ENCODE measurements at places on chromosomes 6 and 20.

- no peak for DNase-seq
Measured at GRCh38 chr6:156780962-156781853, 4.0 kb downstream of the ARID1B start.

- DNase-seq = no peak
Measured at GRCh38 chr6:163333038-163333437, 81.5 kb upstream of the QKI start.

DNA sequence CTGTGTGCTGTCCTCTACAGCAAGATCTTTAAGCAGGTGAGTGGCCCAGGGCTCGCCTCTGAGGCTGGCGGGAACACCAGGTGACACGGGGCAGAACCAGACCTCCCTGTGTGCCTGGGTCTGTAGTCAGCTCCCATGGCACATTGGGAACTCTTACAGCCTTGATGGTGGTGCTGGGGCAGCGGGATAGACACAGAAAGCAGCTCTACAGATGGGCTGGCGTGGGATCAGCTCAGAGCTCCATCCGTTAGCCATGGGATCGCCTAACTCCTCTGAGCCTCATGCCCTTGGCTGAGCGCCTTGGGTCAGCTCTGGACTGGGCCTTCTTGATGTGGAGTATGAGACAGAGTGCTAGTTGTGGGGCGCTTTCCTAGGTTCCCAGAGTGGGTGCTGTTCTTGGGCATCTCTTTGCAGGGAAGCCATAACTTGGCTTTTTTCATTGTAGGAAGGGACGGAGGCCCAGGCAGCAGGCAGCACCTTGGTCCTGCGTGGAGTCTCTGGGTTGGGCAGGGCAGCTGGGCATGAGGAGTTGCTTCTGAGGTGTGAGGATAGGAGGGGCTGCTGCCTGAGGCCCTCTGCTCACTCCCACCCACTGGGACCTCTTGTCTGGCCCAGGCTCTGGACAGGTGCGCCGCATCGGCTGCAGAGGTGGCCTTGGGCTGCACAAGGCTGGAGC is 51.3 kb downstream of the EFCAB8 start:
- no peak for DNase-seq

- no peak for DNase-seq
Measured at GRCh38 chr6:328924-329323, 36.6 kb downstream of the DUSP22 start.

DNA sequence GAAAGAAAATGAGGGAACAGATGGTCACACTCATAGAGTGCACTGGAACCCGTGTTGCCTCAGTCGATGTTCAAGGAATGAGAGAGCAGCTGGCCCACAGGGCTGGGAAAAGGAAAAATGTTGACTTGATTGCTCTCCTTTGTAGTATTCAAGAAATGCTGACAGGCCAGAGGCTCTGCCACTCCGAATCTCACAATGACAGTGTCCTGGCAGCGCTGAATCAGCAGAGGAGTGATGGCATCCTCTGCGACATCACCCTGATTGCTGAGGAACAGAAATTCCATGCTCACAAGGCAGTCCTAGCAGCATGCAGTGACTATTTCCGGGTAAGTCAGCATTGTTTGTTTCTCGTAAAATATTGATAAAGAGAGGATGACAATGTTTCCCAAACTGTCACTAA is 51.3 kb downstream of the KLHL32 start:
- no peak for DNase-seq

Measured in stimulated activated CD8-positive, alpha-beta memory T cell treated with anti-CD3 and anti-CD28 coated beads, Interleukin-7, amount 100 ng/mL, for 24 hours (primary cell).